ENCODE measurements at places on chromosomes 1 and 21.

DNA sequence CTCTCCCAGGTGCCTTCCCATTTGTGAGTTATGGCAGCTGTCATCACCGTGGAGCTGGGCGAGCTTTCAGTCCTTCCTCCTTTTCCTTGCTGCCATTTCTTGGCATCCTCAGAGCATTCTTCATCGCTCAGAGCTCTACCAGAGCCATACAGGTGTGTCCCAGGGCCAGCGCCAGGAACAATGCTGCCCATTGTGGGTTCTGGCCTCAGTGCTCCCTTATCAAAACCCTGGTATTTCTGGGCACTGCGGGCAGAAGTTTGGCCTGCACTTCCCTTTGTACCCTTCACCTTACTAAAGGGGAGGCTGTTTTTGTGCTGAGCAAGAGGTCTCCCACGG, 28.5 kb downstream of the RASSF5 start:
- H3K27me3 ChIP-seq = no peaks in the 10 kb centered on the region
- no peak overlapping the region for H3K27ac ChIP-seq
- no peak for DNase-seq
- H3K4me3 ChIP-seq = no peak overlapping the region
- no peaks in the 10 kb centered on the region for H3K4me1 ChIP-seq

DNA sequence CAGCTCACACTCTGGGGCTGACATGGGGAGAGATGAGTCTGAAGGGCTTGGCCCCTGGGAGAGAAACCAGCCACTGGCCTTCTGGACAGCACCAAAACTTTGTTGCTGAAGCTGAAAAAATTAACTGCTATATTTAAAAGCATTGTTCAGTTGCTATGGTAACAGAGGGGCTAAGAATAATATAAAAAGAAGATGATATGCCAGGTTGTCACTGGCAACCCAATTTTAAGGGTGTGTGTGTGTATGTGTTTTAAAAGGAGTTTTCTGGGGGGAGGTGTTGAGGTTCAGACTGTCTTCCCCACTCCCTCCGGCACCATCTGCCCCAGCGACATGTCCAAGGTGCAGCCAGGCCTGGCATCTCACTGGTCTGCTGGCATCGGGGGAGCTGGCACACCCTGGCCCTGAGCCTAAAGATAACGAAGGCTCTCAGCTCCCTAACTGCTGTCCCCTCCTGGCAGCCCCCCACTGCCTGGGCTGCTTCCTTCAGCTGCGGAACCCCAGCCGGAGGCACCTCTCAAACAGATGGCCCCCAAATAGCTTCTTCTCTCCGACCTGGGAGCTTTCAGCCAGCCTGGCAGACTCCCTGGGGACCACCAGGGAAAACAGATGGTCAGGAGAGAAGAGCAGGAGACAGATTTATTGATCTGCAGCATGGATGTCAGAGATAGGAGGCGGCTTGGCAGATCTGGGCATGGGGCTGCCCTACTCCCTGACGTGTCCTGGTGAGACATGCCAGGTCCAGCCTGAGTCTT, 203.9 kb downstream of the HIVEP3 start:
- no peaks in the 10 kb centered on the region for H3K36me3 ChIP-seq
- H3K27me3 ChIP-seq = no peaks in the 10 kb centered on the region
- no peak overlapping the region for H3K27ac ChIP-seq

GRCh38 chr1:43951021-43951985, 4.6 kb downstream of the IPO13 start:
- H3K4me3 ChIP-seq = no peak overlapping the region
- H3K27ac ChIP-seq = no peak overlapping the region
- H3K4me1 ChIP-seq = peaks cover 17% of the 10 kb centered on the region
- no peaks in the 10 kb centered on the region for H3K27me3 ChIP-seq

DNA sequence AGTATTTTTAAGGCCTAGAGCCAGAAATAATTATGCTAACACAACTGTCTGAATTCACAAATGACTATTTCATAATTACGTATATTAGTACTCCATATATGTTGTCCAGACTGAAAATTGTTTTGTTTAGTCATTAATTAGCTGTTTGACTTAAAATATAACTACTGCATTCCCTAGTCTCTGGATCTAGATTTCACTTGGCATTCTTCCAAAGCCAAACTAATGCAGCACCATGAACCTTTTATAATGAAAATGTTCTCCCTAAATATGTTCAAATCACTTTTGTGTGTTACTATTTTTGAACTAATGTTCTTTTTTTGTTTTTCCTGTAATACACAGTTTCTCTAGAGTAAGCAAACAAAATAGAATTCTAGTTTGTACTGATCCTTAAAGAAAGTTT, 46.1 kb downstream of the CAMTA1 start:
- H3K4me1 ChIP-seq = peaks cover 31% of the 10 kb centered on the region
- no peaks in the 10 kb centered on the region for H3K36me3 ChIP-seq
- no peak for DNase-seq
- no peaks in the 10 kb centered on the region for H3K27me3 ChIP-seq
- no peak overlapping the region for H3K4me3 ChIP-seq
- peak overlapping the region; percentile 62 for H3K27ac ChIP-seq

- DNase-seq = no peak
- no peaks in the 10 kb centered on the region for H3K36me3 ChIP-seq
- H3K4me3 ChIP-seq = no peak overlapping the region
These were observed 50.8 kb downstream of the TGFBR3 start for GRCh38 chr1:91835087-91835521.

DNA sequence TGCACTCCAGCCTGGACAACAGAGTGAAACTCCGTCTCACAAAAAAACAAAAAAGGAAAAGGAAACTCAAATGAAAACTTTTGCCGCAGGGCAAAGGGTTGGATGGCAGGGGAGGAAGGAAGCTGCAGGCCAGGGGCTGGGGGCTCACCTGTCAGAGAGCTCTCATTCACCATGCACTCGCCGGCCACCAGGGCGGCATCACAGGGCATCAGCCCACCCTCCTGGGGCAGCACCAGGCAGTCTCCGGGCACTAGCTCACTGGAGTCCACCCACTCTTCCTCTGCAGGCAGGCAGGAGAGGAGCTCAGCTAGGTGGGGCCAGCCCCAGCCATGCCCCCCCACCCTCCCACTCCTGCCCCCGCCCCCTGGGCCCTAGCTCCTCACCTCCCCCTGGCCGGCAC, 11.9 kb downstream of the ATP13A2 start:
- no peaks in the 10 kb centered on the region for H3K4me1 ChIP-seq
- no peak overlapping the region for H3K4me3 ChIP-seq
- peaks cover 87% of the 10 kb centered on the region for H3K36me3 ChIP-seq
- no peak overlapping the region for H3K27ac ChIP-seq

- H3K27ac ChIP-seq = no peak overlapping the region
- no peaks in the 10 kb centered on the region for H3K4me1 ChIP-seq
- no peaks in the 10 kb centered on the region for H3K27me3 ChIP-seq
- H3K4me3 ChIP-seq = no peak overlapping the region
These were observed 52.7 kb upstream of the GCLM start for GRCh38 chr1:93961906-93962305.

GRCh38 chr1:221781102-221781755, 39.3 kb upstream of the DUSP10 start:
- H3K4me3 ChIP-seq = no peak overlapping the region
- H3K36me3 ChIP-seq = no peaks in the 10 kb centered on the region
- H3K4me1 ChIP-seq = no peaks in the 10 kb centered on the region
- H3K27me3 ChIP-seq = no peaks in the 10 kb centered on the region
- no peak overlapping the region for H3K27ac ChIP-seq

- H3K36me3 ChIP-seq = no peaks in the 10 kb centered on the region
- no peak for DNase-seq
- no peak overlapping the region for H3K4me3 ChIP-seq
- H3K27ac ChIP-seq = peak overlapping the region; percentile 83
- H3K4me1 ChIP-seq = peaks cover 62% of the 10 kb centered on the region
- H3K27me3 ChIP-seq = no peaks in the 10 kb centered on the region
These were observed 49.9 kb upstream of the TRABD2B start for GRCh38 chr1:48047116-48047515.

GRCh38 chr1:2639607-2640521, 7.0 kb upstream of the MMEL1 start:
- DNase-seq = no peak
- no peak overlapping the region for H3K4me3 ChIP-seq
- no peak overlapping the region for H3K27ac ChIP-seq
- H3K4me1 ChIP-seq = no peaks in the 10 kb centered on the region

GRCh38 chr1:206472454-206472853, 2.2 kb downstream of the IKBKE start:
- H3K4me3 ChIP-seq = no peak overlapping the region
- H3K36me3 ChIP-seq = peaks cover 32% of the 10 kb centered on the region
- peaks cover 17% of the 10 kb centered on the region for H3K4me1 ChIP-seq
- H3K27me3 ChIP-seq = no peaks in the 10 kb centered on the region
- H3K27ac ChIP-seq = no peak overlapping the region

- no peaks in the 10 kb centered on the region for H3K27me3 ChIP-seq
- no peak for DNase-seq
- no peak overlapping the region for H3K27ac ChIP-seq
These were observed 45.8 kb downstream of the FOXD2 start for GRCh38 chr1:47483651-47484050.

DNA sequence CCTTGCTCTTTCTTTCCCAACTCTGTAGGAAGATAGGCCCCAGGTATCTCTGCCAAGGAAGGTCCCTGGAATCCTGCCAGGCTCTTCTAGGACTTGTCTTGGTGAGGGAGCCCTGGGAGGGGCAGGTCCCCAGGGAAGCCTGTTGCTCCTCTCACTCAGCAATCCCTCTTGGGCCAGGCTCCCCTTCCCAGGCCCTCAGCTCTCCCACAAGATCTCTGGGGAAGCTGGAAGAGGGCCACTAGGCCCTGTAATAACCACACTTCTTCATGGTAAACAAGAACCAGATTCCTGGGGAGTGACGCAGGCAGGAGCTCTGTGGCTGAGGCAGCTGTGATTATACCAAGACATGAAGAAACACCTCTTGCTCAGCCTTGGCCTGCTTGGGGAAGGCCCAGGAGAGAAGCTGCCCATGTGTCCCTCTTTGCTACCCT, 9.9 kb upstream of the MAPKAPK2 start:
- no peak overlapping the region for H3K4me3 ChIP-seq
- peaks cover 39% of the 10 kb centered on the region for H3K4me1 ChIP-seq
- H3K36me3 ChIP-seq = no peaks in the 10 kb centered on the region
- DNase-seq = peak; percentile 81

- H3K4me1 ChIP-seq = no peaks in the 10 kb centered on the region
- H3K4me3 ChIP-seq = no peak overlapping the region
- H3K27me3 ChIP-seq = no peaks in the 10 kb centered on the region
- H3K36me3 ChIP-seq = no peaks in the 10 kb centered on the region
- no peak overlapping the region for H3K27ac ChIP-seq
These were observed 400.0 kb upstream of the TMPRSS15 start for GRCh38 chr21:18803624-18804023.

GRCh38 chr21:42405064-42406013, 1.6 kb downstream of the UBASH3A start:
- no peaks in the 10 kb centered on the region for H3K36me3 ChIP-seq
- H3K4me1 ChIP-seq = no peaks in the 10 kb centered on the region
- H3K27ac ChIP-seq = no peak overlapping the region
- no peaks in the 10 kb centered on the region for H3K27me3 ChIP-seq
- no peak overlapping the region for H3K4me3 ChIP-seq

DNA sequence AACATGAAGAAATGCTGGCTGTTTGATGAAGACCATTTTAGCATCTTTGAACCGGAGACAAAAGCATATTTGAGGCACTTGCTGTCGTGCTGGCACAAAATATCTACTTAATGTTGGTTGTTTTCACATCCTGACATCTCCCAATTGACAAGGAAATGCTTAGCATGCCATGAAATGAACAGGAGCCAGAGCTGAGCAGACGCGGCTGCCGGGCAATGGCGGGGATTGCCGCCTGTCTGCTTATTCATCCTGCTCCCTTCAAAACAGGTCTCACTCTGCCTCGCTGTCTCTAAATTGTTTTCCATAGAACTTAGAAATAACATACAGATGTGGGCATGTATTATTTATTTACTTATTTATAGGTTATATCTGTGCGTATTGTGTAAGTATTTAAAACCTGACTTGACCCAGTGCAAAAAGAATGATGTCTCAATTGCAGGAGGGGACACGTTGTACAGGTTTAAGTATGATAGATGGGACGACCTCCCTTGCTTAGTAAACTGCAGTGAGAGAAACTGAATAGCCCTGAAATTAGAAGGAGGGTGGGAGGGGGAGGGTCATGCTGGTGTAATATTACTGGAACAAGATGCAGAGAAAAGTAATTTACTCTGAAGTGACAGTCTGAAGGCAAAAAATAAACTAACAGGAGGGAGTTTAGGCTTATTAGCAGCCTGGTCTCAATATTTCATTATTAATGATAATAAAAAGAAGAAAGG, 590.4 kb upstream of the PLXNA2 start:
- no peaks in the 10 kb centered on the region for H3K27me3 ChIP-seq
- no peaks in the 10 kb centered on the region for H3K36me3 ChIP-seq
- no peak overlapping the region for H3K4me3 ChIP-seq
- H3K27ac ChIP-seq = no peak overlapping the region

DNA sequence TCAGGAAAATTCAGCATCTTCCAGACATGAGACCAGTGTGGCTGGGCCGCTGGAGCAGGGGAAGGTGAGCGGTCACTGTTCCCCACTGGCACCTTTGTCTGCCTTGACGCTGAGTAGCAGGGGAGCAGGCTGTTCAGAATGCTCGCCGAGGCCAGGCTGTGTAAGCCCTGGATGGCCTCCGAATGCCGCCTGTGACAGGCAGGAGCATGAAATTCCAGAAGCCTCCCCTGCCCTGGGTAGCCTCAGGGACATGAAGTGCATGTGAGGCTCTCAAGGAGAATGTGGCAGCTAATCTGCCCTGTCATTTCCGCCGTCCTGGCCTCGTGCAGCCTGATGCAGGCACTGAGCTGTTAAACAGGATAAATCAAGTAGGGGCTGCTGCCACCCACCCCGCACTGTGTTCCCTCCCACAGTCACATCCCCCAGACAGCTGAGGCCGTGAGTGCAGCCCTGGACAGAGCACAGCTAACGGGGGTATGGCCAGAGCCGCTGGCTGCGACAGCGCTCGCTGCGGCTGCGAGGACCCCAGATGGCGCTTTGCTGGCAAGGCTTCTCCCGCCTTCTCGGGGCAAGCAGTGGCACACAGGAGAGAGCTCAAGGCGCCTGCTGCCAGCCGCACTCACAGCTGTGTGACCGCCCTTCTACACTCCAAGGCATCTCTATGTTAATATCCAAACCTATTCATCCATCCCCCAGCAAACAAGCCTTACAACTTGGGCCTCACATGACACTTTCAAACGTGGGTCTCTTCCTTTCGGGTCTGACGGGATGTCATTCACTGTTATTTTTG, 105.0 kb upstream of the COL6A1 start:
- no peak overlapping the region for H3K27ac ChIP-seq
- no peak for DNase-seq
- H3K36me3 ChIP-seq = no peaks in the 10 kb centered on the region
- no peaks in the 10 kb centered on the region for H3K4me1 ChIP-seq

DNA sequence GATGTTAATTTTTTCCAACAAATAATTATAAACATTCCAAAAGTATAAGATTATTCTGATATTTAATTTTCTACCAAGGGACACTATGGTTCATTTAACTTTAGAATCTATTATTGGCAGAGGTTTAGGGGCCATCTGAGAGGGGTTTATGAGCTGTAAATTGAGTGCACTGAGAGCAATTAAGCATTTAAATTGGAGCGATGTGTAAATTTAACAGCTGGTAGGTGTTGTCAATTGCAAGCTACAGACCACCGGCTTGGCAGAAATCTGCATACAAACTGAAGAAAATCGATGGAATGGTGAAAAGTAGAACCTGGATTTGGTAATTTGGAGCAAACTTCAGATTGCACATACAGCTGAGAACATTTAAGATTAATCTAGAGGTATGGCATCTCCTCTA, 55.8 kb upstream of the MTF2 start:
- H3K36me3 ChIP-seq = no peaks in the 10 kb centered on the region
- H3K27ac ChIP-seq = no peak overlapping the region
- H3K27me3 ChIP-seq = peaks cover 4% of the 10 kb centered on the region
- H3K4me1 ChIP-seq = no peaks in the 10 kb centered on the region
